ENCODE measurements at places on chromosomes 5 and 9.

DNA sequence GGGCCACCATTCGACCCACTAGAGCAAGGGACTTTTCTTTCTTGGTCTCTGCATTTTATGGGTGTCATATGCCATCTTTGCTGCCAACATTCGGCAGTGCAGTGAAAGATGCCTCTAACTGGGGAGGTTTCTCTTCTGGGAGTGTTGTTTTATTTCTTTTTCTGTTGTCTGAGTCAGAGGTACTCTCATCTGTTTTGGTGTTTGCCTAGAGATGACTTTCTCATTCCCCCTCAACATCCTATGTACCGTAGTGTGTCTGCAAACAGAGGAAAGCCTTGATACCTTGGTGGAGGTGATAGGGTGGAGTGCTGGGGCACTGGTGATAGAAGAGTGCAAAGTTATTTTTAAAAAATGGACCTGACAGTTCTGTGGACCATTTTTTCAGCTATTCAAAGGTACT lies 182.1 kb downstream of the ARHGAP26 start:
- DNase-seq, result no peak

DNA sequence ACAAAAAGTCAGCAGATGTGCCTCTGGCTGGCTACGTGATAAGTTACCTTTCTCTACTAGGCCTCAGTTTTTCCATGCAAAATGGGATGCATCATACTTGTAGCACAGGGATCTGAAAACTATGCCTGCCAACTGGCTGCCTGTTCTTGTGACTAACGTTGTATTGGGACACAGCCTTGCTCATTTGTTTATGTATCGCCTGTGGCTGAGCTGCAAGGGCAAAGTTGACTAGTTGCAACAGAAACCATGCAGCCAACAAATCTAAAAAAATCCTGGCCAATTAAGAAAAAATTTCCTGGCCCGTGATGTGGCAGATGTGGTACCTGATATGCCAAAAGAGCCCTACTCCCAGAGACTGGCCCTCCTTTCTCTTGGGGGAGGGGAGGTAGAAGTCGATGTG lies 131.3 kb downstream of the SEC61B start:
- no peak for DNase-seq

- DNase-seq, result no peak
Observed at GRCh38 chr5:52838326-52839015, 50.8 kb downstream of the ITGA1 start.

DNA sequence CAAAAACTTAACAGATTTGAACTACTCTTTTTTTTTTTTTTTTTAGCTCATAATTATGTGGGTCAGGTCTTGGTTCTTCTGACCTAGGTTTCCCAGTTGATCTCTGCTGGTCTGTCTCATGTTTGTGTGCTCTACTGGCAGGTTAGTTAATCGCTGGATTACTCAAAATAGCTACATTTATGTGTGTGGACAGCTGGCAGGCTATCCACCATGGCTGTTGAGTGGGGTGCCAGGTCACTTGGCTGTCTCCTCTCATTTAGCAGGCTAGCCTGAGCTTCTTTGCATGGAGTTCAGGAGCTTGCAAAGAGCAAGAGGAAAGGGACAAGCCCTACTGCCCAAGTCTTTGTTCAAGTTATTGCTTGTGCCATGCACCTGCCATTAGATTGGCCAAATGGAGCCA lies 9.3 kb downstream of the ADCY2 start:
- DNase-seq, result no peak

- DNase-seq, result no peak
Observed at GRCh38 chr5:171865471-171865870, 79.9 kb downstream of the SMIM23 start.

GRCh38 chr5:10854506-10855277 lies 93.7 kb upstream of the DAP start:
- no peak for DNase-seq

DNA sequence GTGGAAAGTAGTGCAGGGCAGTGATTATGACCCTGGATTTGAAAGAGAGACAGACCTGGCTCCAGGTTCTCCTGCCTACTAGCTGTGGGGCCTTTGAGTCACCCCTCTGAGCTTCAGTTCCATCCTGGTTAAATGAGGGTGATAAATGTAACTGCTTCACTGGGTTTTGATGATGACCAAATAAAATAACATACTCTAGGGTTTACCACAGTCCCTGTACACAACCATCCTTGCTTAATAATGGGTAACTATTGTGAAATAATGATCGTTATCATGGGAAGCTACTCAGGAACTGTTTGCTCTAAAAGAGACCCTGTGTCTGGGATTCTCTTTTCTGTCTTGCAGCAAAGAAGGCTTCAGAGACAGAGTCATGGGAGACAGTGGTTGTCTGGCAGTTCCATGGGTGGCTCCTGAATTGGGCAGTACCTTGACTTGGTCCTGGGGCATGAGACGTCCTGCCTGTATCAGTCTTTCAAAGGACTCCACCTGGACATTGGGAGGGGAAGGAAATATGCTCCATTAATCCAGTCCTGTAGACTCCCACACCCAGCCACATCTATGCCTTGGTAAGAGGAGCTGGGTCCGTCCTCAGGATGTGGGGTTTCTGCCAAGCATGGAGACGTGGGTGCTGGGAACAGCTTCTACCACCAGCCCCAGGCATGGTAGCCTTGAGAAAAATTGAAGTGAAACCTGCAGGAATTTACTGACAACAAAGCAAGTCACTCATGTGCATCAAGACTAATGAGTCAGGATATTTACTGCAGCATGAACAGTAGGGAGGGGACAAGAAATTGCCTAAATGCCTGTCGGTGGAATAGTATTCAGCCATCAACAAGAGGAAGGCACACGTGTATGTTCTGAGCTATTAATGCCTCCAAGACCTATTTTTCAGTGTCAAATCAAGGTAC lies 23.4 kb downstream of the AKNA start:
- DNase-seq, result peak; percentile 57

Data from activated CD4-positive, alpha-beta T cell treated with anti-CD3 and anti-CD28 coated beads, Interleukin-2, amount 50 U/mL, for 16 hours (primary cell).